Kidney glomerular epithelial cell (primary cell): ENCODE measurements at places on chromosomes 3 and 15.
A peak's percentile ranks its signal among the peaks of the same experiment; 100 is the strongest.

DNA sequence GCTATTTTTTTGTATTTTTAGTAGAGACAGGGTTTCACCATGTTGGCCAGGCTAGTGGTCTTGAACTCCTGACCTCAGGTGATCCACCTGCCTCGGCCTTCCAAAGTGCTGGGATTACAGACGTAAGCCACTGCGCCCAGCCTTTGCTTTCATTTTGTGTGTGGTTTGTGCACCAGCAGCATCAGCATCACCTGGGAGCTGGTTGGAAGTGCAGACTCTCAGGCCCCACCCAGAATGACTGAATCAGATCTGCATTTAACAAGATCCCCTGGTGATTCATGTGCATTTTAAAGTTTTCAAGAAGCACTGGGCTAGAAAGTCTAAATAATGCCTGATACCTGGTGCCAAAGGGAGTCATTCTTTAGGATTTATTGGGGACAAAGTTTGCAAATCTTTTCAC, 73.4 kb upstream of the BNIP2 start:
- DNase-seq: no peak

- no peak for DNase-seq
Measured at GRCh38 chr3:128289534-128289933, 136.3 kb downstream of the EEFSEC start.

GRCh38 chr3:125374501-125374995, 577 bp downstream of the ZNF148 start:
- DNase-seq: peak; percentile 67

DNA sequence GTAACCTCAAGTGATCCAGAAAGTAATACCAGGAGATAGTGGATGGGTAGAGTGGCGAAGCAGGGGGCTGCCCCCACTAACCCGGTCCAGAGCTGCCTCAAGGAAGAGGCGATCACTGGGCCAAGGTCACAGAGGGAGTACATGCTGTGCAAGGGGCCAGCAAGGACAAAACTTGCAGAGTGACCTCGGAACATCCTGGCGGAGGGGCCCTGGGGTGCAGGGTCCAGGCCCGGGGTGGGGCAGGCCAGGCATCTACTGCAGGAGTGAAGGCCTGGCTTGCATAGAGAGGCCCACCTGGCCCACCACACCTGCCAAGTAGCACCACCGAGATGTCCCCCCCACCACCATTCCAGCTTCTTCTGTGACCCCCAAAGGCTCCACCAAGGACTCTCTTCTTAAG, 17.6 kb downstream of the IQSEC1 start:
- no peak for DNase-seq

DNA sequence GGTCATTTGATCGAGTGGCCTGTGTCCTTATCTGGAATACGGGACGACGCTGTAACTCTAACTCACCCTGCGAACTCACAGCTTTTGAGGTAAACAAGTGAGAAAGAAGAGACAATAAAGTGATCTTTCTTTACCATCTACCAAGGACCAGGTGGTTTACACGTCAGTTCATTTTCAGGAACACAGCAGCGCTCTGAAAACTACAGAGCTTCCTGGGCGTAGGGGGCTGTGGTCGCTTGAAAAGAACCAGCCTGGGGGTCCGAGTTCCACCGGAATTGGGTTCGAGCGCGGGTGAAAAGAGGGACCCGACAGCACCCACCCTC, 357 bp downstream of the KIAA1143 start:
- DNase-seq: no peak

DNA sequence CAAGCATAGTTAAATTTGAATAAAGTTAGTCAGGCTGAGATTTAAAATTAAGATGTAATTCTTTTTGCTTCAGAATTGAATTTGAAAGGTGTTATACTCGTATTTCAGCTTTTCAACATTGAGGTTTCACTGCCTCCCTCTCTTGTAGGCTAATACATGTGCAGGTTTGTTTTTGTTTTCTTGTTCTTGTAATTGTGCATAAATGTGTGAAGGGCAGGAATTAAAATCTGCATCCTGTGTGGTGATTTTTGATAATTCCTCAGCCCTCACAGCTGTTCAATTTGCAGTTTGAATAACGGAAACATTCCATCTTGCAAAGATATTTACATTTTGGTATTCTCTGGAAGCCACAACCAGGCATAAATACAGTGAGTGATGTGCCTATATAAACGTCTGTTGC, 24.9 kb upstream of the PLSCR1 start:
- no peak for DNase-seq

- DNase-seq: peak; percentile 97
Measured at GRCh38 chr3:143480344-143480743, 360.8 kb downstream of the CHST2 start.

DNA sequence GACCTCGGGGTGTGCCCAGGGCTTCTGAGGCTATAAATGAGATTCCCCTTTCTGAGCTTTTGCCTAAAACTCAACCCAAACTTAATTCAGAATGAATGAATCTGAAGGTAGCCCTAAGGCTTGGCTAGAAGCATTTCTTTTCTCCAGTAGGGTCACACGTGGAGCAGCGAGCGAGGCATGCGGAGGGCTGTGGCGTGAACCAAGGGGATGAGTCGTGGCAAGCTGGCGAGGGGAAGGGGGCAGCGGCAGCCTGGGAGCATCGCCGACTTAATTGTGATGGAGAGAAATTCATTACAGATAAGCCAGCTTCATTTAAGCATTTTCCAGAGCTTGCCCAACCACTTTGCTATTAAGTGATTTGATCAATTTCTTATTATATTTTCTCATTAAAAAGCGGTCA, 79.9 kb downstream of the CHSY1 start:
- DNase-seq: no peak

DNA sequence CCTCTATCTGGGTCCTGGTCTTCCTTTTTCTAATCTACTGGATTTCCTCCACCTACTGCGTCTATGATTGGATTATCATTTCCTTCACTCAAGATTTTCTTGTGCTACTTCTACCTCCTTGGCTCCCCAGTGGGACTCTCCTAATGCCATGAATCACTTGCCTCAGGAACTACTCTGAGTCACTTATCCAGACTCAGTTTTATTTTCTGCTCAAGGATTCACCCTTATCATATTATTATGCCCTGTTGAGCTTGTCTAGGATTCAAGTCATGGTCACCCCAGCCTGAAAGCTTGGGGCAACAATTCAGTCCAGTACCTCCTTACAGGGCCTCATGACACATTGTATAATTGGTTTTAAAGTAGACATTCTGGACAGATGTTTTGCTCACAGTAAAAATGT, 968.1 kb downstream of the ROBO1 start:
- no peak for DNase-seq

- DNase-seq: no peak
Measured at GRCh38 chr3:52237006-52237656, 1.8 kb downstream of the TWF2 start.

DNA sequence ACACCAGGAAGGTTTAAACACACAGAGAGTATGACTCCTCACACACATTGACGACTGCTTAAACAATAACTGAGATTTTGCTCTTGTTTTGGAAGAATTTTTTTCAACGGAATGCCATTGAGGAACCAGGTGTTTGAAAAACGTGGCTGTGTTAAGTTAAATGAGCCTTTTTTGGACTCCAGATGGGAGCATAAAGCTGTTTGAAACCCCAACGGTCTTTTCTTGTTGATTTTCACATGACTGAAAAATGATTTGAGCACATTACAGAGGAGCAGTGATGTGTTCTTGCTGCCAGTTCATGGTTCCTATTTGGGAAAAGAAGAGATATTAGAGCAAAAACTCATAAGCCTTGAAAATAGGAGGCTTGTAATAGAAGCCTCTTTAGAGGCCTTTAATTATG, 97.8 kb upstream of the SELENOK start:
- DNase-seq: no peak

- peak; percentile 34 for DNase-seq
Measured at GRCh38 chr3:188421151-188421821, 267.3 kb downstream of the LPP start.

- DNase-seq: peak; percentile 47
Measured at GRCh38 chr3:192831111-192831644, 86.5 kb downstream of the MB21D2 start.

- DNase-seq: no peak
Measured at GRCh38 chr3:172929451-172929850, 178.9 kb downstream of the ECT2 start.

GRCh38 chr3:111807826-111808225, 51.2 kb upstream of the PHLDB2 start:
- DNase-seq: no peak

DNA sequence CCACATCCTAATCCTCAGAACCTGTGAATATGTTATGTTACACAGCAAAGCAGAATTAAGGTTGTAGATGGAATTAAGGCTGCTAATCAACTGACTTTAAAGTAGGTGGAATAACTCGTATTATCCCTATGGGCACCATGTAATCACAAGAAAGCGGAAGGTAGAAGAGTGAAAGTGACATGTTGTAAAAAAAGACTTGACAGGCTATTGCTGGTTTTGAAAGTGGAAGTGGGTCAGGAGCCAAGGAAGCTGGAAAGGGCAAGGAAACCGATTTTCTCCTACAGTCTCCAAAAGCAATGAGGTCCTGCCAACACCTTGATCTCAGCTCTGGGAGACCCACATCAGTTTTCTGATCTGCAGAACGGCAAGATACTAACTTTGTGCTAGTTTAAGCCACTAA, 6.6 kb downstream of the TP63 start:
- no peak for DNase-seq

DNA sequence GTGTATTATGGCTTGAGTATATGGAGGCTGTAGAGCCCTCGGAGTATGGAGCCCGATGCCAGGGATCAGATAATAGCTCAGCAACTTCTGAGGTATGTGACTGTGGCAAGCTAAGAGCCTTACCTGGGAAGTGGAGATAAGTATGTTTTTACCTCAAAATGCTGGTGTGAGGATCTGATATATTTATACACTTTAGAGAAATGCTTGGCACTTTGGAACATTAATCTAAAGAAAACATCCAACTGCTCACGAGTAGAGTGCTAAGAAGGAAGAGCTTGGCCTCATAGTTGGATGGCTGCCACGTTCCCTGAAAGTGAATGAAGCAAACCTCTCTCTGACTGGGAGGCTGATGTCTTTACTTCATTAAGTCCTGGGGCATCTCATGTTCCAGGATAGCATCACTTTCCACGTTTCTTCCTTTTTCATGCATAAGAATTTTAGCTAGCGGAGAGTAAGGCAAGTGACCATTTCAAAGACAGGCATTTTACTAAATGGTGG, 58.9 kb upstream of the GOLGA8J start:
- DNase-seq: peak; percentile 15

GRCh38 chr15:90665288-90666134, 51.6 kb upstream of the BLM start:
- peak; percentile 10 for DNase-seq

DNA sequence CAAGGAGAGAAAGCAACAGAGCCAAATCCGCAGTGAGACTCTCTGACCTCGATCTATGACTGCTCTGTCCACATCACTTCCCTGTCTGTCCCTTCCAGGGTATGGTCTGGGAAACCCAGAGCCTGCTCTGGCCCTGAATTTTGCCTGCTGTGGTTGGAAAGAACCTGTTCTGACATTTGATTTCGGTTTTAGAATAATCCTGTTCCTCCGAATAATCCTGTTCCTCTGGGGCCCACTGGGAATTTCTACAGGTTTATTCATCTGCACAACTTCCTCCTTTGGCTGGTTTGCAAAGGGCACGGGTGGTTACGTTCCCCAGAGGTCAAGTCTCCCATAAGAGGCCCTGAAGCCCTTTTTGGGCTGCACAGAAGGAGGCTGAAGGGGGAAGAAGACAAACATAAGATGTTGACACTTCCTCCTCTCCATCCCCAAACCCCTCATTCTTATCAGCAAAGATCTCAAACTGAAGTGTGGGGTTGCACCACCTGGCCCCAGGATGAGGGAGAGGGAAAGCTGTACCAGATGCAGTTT, 10.6 kb downstream of the LAMP3 start:
- DNase-seq: no peak

GRCh38 chr15:101472033-101472432, 17.5 kb downstream of the PCSK6 start:
- DNase-seq: no peak

- no peak for DNase-seq
Measured at GRCh38 chr15:69272139-69272538, 26.6 kb upstream of the PAQR5 start.

DNA sequence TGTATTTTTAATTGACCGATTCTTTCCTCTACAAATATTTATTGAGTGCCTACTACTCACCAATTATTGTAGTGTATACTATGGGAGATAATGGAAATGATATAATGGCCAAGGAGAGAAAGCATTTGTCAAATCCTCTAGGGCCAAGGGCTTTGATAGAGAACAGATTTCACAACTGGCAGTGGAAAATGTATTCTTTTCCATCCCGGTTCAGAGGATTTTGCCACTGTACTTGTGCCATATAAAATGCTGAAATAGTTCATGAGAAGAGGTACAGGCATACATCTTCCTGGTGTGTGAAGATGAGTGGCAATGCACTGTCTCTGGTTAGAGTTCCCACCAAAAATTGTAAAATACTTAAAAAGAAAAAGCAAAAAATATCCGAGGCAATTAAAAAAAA, 451.6 kb upstream of the TPRG1 start:
- no peak for DNase-seq

DNA sequence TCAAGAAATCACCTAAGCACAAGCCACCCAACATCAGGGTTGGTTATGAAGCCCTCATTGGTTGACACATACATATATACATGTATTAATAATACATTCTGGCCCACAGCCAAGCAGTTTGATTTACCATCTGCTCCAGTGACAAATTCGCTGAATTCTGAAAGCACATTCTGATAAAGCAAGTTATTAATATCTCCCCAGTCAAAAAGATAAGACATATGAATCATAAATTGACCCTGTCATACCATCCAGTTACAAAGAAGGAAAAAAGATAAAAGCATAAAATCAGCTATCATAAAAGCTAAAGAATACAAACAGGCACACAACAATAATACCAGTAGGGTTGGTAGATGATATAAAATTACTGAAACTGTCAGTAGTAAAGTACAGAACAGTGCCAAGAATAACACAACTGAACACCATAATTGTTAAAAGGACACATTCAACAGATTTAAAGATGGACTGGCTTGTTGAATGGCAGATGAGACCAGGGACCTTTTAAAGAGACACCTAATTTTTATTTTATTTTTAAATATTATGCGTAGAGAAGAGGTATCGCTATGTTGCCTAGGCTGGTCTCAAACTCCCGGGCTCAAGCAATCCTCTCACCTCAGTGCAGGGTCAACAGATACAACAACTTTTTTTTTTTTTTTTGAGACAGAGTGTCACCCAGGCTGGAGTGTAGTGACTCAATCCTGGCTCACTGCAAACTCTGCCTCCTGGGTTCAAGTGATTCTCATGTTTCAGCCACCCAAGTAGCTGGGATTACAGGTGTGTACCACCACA, 7.7 kb downstream of the SNX4 start:
- DNase-seq: no peak

DNA sequence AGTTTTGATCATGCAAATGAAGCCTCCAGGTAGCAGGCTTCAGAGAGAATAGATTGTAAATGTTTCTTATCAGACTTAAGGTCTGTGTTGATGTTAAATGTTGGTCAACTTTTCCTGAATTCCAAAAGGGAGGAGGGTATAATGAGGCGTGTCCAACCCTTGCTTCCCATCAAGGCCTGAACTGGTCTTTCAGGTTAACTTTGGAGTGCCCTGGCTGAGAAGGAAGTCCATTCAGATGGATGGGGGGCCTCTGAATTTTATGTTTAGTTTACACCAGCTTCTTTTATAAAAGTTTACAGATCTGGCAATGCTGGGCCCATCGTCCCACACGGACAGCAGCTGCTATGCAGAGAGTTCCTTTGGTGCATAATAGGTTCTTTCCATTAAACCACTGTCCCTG, 8.9 kb downstream of the CCDC13 start:
- no peak for DNase-seq
